ENCODE measurements at places on chromosomes 4 and X.

DNA sequence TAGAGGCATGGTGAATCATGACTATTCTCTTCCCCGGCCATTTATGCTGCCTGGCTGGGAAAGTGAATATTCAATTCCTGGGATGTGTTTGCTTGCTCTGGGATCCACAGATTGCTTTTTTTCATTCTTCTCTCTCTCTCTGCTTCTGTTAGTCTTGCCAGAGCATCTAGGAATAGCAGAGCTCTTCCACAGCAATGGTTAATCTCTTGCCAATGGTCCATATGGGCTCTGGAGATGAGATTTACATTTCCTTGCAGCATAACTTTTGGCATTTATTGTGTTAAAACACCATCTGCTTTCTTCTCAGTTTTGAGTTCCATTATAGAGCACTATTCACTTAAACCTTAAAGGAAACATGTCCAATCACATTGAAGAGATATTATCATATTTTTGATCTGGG lies 59.2 kb upstream of the GUCY1A1 start:
- no peak for DNase-seq

DNA sequence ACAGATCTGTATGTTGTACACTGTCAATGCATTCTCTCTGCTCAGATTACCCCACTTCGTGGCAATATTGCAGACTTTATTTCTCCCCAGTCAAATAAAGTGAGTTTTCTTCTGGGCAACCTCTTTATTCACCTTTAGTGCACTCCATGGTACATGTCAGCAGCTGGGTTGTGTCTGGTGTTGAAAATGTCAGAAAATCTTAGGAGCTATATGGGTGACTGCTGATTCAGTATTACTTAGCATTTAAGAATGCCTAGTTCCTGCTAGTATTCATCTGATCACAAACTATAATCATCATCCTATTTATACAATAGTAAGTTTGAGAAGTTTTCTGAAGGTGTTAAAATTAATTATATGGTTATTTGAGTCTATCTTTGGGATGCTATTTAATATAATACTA lies 112.5 kb downstream of the CFAP299 start:
- no peak for DNase-seq

DNA sequence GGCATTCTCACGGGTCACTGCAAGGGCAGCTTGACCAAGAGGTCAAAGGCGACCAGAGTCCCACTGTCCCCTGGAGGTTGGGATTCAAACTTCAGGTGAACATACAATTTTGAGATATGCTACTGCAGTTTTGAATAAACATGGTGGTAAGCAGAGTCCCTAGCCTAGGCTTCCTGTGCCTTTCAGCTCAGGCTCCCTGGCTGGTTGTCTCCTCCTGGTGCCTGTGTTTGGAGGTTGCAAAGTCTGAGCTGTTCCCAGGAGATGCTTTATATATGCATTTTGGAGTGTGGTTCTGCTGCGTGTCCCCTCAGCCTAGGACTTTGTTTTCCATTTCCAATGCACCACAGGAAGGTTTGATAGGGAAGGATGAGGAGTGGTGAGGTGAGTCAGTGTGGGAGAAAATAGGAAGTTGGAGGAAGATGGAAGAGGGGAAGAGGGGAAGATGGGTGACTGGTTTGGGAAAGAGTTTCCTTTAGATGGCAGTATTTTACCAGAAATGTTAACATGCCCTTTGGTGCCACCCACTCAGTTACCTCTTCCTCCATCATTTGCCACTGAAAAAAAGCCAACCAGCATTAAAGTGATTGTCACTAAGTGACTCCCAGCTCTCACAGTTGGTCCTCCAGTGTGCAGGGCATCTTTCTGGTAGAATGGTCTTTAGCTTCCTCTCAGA lies 211.7 kb upstream of the AGTR2 start:
- no peak for DNase-seq

DNA sequence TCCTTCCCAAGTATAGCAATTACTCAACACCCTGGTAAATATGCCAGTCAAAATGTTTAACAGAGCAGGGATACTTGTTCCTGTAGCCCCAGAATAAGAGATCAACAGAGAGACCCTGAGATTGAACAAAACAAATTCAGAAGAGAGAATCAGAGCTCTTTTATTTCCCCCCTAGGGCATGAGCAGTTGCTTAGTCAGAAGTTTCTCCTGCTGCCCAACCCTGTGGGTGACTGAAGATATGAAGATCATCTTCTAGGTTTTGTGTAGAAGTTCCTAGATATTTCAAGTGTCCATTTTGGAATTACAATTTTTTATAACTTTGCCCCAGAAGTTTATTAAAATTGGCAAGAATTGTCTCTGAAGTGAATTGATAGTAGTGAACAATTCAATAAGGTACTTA lies 59.1 kb upstream of the RXFP1 start:
- DNase-seq = no peak

- no peak for DNase-seq
These were observed 19.3 kb upstream of the MSMO1 start for GRCh38 chr4:165308166-165308565.

DNA sequence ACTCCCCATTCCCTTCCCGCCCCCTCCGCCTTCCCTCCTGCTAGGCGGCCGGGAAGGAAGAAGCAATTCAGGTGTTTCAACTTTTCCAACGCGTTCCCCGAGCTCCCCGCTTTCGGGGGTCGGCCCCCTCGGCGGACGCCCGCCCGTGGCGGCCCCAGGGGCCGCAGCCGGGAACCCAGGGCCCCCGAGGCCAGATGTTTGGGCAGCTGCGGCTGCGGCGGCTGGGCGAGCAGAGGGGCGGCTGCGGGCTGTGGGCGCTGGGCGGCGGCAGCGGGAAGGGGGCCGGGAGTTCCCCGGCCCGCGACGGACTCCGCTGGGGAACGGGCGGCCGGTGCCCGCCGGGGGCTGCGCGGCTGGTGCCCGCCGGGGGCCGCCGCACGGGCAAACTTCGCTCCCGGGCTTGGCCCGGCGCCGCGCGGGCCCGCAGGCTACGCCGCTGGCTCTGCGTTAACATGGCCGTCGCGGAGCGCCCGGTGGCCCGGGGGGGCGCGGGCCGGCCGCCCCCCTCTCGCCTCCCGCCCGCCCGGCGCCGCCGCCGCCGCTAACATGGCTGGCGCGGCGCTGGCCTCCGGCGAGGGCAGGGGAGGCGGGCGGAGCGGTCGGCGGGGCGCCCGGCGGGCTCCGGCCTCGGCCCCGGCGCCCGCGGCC lies 510 bp downstream of the HMGB3 start:
- no peak for DNase-seq

DNA sequence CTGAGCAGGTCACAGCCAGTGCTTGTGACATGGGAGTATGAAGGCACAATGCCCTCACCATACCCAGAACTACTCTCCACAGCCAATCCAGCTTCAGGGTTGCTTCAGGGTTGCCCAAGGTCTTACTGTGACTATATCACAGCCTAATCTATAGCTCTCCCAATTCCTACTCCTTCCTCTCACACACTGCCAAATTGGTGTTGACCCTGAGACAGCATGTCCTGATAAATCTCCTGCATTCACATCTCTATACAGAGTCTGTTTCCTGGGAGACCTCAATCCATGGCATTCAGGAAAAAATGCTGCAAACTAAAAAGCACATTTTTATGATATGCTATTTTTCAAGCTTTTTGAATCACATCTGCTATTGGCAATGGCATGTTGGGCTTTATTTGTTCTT lies 456.7 kb downstream of the GRID2 start:
- DNase-seq = no peak

- DNase-seq = no peak
These were observed 129.1 kb downstream of the FBXO8 start for GRCh38 chr4:174154215-174154854.

DNA sequence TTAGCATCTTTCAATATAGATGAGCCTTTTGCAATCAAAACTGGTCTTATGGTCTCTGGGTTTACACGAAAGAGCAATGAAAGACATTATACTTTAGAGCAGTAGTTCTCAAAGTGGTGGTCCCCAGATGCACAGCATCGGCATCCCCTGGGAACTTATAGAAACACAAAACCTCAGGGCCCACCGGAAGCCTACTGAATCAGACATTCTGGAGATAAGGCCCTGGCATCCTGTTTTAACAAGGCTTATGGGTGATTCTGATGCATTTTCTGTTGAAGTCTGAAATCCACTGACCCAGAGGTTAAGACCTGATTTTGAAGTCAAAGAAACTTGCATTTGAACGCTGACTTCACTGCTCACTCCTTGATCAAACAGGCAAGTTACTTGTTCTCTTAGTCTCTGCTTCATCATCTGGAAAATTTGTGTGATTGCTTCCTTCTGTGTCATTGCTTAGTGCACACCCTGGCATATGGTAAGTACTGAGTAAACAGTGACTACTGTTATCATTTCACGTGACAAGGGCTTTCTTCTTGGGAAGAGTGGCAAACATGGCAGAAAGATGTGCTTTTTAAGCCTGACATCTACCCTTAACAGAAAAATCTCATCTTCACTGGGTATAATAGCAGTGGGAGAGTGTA lies 14.5 kb downstream of the CHRNA9 start:
- DNase-seq = no peak

- DNase-seq = no peak
These were observed 6.5 kb downstream of the FUNDC1 start for GRCh38 chrX:44536198-44536597.

DNA sequence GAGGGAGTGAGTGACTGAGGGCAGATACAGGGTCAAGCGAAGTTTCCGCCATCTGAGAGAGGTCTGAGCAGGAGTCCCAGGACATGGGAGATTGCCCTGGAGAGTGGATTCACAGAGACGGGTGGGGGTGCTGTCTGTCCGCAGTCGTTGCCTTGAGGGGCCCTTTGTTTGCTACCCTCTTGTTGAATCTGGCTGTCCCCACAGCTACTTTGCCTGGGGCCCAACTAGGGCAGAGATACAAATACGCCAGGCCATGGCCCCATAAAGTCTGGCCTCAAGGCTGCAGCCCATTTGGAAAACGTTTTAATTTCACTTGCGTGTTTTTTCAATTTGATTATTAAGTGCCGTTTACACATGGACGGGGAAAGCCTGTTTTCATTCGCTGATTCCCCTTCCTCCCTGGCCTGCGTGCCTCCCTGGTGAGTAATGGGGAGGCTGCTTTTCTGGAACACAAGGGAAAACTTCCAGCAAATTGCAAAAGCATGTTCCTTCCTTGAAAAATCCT lies 134.4 kb downstream of the SMIM20 start:
- no peak for DNase-seq

- DNase-seq = no peak
These were observed 1.8 kb downstream of the KDM5C start for GRCh38 chrX:53223068-53223693.

GRCh38 chr4:104128031-104128849 lies 366.5 kb downstream of the CXXC4 start:
- no peak for DNase-seq

GRCh38 chr4:154490234-154490582 lies 1.4 kb downstream of the DCHS2 start:
- no peak for DNase-seq

DNA sequence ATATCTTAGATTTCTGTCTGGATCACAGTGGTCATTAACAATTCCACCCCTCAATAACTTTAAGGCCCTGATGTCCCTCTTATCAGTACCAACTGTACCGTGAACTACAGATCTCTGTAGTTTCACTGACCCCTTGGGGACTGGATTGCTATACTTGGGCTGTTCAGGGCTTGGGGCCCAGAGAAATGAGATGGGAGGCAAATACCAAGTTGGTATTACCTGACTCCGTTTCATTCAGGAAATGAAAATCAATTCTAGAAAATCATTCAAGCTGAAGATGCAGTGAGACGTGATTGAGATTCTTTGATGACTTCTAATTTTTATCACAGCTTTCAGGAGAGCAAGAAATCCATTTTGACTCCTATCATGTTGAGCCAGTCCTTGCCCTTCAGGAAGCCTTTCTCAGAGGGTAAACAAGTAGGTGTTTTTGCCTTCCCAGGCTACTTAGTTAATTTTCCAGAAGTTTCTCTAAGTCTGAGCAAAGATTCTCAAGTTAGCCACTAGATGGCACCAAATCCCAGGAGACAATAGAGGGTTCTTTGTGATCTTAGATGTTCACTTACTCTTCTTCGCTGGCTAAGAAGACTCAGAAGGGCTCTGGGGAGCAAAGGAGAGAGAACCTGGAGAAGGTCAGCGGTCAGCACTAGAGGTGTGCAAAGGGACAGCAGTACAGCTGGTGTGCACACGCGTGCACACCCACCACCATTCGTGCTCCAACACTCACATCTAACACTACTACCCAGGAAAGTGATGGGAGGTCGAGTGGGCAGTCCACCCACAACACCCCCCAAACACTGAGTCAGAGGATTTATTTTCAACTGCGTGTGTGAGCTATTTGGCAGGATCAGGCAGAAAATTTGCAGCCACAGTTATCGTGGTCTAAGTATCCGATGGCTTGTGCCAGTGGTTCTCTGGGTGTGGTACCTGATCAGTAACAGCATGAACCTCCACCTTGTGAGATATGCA lies 7.4 kb downstream of the HNRNPH2 start:
- DNase-seq = no peak

DNA sequence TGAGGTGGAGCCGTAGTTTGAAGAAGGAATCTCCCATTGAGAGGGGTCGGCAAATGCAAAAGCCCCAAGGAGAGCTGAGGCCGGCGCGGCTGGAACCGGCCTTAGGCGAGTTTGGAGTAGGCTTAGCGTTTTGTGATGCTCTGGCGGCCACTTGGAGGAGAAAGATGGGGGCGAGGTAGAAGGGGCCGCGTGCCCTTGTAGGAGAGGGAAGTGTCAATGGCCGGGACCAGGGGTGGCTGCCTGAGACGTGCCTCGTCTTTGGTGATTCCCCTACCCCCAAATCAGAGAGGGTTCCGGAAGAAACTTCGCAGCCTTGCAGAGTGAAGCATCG lies 11.7 kb downstream of the MSX1 start:
- DNase-seq = no peak

DNA sequence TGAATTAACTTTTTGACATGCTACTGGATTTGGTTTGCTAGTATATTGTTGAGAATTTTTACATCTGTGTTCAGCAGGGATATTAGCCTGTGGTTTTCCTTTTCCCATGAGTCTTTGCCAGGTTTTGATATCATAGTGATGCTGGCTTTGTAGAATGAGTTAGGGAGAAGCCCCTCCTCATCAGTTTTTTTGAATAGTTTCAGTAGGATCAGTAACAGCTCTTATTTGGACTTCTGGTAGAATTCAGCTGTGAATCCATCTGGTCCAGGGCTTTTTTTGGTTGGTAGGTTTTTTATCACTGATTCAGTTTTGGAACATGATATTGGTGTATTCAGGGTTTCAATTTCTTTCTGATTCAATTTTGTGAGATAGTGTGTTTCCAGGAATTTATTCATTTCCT lies 790.4 kb upstream of the GRID2 start:
- no peak for DNase-seq

Data from NCI-H1048 (cell line).